ENCODE measurements at places on chromosomes 13 and 19.

- DNase-seq, result no peak
Observed at GRCh38 chr13:27280009-27280656, 9.5 kb downstream of the RASL11A start.

DNA sequence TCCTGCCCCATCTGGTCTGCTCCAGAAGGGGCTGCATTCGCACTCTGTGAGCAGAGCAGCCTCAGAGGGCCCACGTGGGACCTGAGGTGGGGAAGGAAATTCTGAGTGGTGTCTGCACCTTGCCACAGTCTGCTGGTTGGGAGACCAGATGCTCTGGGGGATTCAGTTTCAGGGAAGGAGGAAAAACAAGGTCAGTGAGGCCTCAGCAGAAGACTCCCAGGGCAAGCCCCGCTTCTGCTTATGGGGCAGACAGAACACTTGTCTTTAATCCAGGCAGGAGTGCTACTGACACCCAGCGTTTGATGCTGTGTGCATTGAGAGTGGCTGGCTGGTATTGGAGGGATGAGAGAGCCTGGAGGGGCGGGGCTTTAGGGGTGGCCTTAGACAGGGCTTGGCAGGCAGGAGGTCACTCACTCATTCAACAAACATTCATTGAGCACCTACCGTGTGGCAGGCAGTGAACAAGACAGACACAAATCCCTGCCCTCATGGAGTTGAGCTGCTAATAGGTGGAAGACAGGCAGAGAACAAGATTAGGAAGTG, 4.9 kb upstream of the CLEC17A start:
- DNase-seq, result no peak

DNA sequence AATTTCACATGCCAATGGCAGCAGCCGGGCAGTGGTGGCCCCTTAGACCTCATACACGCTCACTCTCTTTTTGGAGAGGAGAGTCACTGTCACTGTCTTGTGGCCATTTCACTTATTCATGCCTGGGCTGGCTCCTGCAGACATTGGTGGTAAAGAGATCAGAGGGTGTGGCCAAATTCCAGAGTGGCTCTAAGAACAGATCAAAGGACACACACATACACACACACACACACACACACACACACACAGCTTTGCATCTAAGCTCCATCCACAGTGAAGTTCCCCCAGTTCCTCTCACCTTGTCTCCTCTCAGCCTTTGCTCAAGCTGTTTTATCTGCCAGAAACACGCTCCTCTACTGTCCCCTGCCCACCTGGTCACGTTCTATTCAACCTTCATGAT, 46.5 kb upstream of the KPNA3 start:
- no peak for DNase-seq

DNA sequence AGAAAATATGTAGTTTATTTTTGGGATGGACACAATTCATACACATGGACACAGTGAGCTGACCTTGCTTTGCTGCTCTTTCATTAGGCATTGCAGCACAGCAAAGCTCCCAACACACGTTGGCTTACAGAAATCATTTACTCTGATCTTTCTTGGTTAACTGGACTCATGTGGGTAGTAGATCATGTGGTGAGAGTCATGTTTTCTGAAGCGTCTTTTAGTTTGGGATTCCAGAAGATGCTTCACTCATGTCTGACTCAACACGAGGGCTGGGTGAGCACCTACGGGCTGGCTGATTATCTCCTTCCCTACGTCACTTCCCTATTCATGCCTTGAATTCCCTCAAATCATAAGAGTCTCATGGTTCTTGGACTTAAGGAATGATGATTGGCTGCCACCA, 12.1 kb upstream of the LGALS16 start:
- no peak for DNase-seq

- DNase-seq, result no peak
Observed at GRCh38 chr13:108368250-108368905, 98.9 kb downstream of the TNFSF13B start.

- no peak for DNase-seq
Observed at GRCh38 chr19:54804101-54804500, 691 bp downstream of the KIR2DL4 start.

GRCh38 chr19:55345818-55346724, 6.4 kb downstream of the KMT5C start:
- DNase-seq, result no peak

DNA sequence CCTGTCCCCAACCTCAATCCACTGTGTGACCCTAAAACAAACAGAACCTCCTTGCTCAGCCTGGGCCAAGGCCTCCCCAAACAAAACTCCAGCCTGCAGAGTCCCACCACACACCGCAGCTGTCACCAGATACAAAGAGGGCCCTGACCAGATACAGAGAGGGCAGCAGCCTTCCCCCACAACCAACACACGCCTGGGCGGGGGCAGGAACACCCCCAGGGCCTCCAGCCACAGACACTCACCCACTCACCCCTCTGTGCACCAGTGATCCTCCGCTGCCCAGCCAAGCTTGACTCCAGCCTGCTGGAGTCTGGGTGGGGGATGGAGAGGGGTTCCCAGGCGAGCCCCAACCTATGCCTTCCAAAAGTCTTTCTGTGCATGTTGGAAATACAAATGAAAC, 5.9 kb upstream of the CIRBP start:
- no peak for DNase-seq

- no peak for DNase-seq
Observed at GRCh38 chr13:30480292-30480950, 14.7 kb upstream of the HMGB1 start.

DNA sequence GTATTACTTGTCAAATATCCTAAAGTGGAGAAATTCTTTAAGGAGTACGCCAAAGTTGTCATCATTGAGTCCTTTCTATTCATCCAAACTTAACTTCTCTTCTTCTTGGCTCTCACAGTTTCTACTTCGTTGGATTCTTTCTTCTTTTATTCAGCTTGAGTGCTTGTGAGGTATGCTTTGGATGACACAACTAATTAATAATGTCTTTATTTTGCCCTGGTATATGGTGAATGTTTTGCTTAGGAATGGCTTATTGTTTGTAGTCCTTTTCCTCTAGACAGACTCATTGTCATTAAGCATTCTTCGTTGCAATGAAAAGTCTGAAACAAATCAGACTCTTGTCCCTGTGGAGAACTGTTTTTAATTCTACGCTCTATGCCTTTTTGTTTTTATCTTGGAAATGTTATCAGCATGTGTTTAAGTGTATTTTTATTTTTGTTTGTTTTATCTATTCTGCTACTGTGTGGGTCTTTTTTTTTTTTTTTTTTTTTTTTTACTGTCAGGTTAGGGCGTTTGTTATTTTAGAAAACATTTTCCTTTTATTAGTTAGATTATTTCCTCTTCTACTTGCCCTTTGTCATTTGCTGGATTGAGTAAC, 471.5 kb downstream of the GPC6 start:
- DNase-seq, result no peak

GRCh38 chr13:77653301-77653700, 44.2 kb upstream of the SLAIN1 start:
- no peak for DNase-seq

GRCh38 chr13:113904411-113904810, 40.5 kb upstream of the GAS6 start:
- peak; percentile 42 for DNase-seq

DNA sequence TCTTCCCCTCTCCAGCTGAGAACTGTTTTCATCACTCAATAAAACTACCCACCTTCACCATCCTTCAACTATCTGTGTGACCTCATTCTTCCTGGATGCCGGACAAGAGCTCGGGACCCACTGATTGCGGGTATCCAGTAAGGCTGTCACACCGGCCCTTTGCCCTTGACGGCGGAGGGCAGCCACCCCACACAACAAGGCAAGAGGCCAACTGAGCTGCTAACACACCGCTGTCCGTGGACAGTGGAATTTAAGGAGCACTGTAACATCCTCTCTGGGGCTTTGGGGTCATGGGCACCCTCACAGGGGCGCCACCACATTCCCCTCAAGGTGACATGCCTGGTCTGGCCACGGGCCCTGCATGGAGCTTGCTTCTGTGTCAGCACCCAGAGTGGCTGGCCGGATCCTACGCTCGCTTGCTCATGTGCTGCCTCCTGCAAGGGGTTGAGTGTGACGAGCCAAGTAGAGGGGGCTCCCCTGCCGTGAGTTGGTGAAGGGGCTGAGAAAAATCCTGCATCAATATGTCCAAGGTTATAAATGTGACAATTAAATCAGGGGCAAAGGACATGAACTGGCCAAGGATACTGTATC, 31.4 kb downstream of the LHFPL6 start:
- no peak for DNase-seq

DNA sequence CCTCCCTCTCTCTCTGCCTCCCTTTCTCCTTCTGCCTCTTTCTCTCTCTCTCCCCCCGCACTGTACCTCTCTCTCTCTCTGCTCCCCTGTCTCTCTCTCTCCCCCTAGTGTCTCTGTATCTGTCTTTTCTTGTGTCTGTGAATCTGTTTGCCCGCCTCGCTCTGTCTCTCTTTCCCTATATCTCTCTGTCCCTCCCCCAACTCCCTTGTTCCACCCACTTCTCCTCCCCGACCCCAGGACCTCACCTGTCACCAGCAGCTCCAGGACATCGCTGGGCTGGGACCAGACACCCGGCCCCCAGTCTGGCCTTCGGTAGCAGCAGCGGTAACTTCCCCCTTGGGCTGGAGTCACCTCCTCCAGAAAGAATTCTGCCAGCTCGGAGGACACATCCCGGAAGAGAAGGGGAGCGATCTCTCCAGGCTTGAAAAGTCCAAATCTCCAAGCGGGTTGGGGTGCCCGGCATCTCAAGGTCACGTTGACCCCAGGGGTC, 3.9 kb downstream of the OSCAR start:
- peak; percentile 37 for DNase-seq

DNA sequence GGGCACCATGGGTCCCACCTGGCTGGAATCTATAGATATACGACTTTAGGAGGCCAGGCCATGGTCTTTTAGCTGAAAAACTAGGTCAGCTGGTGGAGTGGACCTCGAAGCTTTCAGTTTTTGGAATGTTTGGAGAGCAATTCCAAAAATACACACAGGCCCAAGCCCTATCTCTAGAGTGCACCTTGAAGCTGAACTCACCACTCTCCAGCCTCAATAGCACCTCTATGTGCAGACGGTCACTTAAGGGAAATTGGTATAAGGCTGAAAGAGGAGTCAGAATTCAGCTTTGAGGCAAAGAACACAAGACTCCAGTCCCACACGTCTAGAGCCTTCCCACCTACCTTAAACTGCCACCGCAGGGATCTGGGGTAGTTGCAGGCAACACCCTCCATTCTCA, 56.4 kb upstream of the KATNAL1 start:
- no peak for DNase-seq

DNA sequence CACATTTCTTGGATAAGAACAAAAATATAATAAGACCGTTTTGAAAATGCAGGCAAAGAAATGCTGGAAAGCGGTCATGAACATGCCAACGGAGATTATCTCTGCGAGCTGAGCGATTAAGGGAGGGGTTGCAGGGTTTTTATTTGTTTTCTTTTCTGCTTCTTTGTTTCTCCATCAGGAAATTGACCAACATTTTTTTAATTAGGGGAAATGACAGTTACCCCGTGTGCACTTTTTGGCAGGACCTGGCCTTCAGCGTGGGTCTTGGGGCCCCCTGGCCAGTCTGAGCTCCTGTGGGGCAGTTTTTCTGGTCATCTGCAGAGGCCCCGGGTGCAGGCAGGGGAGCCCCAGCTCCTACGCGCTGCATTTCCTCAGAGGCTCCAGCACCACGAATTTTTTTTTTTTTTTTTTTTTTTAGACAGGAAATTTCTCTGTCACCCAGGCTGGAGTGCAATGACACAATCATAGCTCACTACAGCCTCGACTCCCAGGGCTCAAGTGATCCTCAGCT, 31.3 kb upstream of the HOMER3 start:
- no peak for DNase-seq

DNA sequence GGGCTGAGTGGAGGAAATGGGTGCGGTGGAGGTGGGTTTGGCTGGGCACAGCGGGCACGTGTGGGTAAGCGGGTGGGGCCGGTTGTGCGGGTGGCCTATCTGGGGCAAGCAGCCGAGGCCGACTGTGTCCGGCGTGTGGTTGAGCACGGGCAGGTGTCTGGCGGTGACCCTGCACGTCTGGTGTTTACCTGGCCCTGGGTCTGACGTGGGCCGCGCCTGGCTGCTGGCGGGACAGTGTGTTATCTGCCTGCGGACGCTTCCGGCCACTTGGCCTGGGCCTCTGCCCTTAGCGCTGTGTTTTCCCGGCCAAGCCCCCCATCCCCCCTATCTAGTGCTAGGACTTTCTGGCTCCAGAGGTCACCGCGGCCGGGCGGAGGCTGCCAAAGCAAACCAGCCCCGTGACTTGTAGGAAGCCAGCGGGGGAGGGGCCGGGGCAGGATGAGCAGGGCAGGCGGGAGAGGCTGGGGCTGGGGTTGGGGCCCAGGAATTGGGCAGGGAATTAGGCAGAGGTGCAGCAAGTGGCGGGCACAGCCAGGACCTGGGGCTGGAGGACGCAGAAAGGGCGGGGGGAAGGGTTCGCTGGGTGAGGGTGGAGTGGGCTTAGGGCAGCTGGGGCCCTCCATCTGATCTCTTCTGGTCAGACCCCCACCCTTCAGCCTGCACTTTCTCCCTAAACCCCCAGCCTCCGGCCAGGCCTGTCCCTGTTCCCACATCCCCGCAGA, 534 bp upstream of the HPN start:
- no peak for DNase-seq

DNA sequence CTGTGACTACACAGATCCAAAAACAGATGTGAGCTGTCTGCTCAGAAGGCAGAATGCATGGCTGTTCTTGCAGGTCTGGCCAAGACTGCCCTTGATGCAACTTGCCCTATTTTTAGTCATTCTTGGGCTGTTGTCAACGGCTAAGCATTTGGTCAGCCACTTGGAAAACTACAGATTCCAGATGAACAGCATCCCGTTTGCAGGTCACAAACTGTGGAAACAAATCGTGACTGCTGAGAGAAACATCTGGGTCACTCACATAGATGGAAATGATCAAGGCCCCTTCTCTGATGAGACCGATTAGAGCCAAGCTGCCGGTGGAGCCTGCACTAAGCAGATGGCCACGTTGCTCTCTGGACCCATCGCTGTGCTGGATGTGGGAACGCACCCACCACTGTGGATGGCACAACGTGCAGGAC, 15.4 kb upstream of the METTL21C start:
- no peak for DNase-seq

DNA sequence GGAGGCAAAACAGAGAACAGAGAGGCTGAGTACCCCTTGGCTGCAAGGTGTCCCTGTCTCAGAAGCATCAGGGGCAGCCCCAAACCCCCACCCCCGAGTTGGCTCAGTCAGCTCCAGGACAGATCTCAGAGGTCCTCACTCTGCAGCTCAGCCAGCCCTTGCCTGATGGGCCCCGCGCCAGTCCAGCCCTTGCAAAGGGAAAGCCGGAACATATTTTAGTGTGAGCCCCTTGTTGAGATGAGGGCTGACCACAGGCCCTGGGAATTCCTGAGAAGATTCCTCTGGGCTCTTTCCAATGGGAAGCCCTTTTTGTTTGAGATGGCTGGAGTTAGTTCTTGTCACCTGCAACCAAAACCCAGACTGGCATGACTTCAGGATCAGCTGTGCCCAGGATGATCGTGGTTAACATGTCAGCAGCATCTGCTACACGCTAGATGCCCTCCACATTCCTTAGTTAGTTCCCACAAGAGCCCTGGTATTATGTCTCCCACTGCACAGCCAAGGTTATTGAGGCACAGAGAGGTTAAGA, 33.9 kb upstream of the CCNE1 start:
- no peak for DNase-seq
